ENCODE measurements at places on chromosomes 1 and 21.
A peak's percentile ranks its signal among the peaks of the same experiment; 100 is the strongest.

GRCh38 chr1:160325252-160325651 is 17.8 kb downstream of the COPA start:
- no peak for DNase-seq

DNA sequence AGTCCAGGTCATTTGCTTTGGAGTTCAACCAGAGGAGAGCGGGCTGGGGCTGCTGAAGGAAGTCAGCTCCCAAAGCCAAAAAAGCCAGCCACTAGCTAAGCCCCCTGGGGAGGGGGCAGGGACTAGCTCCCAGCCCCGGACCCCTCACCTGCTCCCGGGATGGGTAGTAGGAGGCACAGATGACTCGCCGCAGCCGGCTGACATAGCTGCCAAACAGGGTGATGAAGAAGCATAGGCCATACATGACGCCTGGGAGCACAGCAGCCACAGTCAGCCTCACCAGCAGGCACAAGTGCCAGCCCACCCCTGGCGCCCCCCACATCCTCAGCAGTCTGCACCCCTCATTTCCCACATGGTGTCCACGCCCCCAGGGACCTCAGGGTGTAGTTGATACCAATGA is 7.4 kb downstream of the DCST2 start:
- DNase-seq, result no peak

GRCh38 chr1:228176461-228177182 is 11.0 kb downstream of the IBA57 start:
- DNase-seq, result no peak

- DNase-seq, result peak; percentile 94
These were observed 32.9 kb downstream of the JAK1 start for GRCh38 chr1:64933296-64934070.

Data from AG04449 (cell line).